ENCODE measurements at places on chromosomes 4 and X.

- no peaks in the 10 kb centered on the region for H3K27me3 ChIP-seq
- no peak for DNase-seq
- H3K36me3 ChIP-seq: no peaks in the 10 kb centered on the region
- H3K27ac ChIP-seq: no peak overlapping the region
- no peak overlapping the region for H3K4me3 ChIP-seq
Measured at GRCh38 chrX:150694738-150695410, 1.7 kb downstream of the MTMR1 start.

DNA sequence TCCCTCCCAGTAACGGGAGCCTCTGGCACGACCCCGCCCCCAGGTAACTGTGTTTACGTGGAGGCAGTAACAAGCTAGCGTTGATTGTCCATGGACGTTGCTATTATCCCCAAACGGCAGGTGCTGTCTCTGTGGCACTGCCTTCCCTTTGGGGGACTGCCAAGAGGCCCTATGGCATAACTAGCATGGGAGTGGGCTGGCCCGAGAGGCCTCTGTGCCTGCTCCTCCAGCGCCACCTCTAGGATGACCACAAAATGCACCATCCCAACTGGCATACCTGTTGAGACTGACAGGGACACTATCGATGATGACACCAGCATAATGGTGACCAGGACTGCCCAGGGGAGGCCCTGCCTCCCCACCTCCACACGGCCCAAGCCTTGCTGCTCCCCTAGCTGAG is 1.5 kb downstream of the SRPK3 start:
- no peak for DNase-seq
- H3K4me1 ChIP-seq: no peaks in the 10 kb centered on the region
- peaks cover 9% of the 10 kb centered on the region for H3K36me3 ChIP-seq
- no peaks in the 10 kb centered on the region for H3K27me3 ChIP-seq
- no peak overlapping the region for H3K4me3 ChIP-seq

- H3K4me3 ChIP-seq: no peak overlapping the region
- H3K27ac ChIP-seq: no peak overlapping the region
- H3K27me3 ChIP-seq: no peaks in the 10 kb centered on the region
- H3K36me3 ChIP-seq: no peaks in the 10 kb centered on the region
Measured at GRCh38 chr4:16259889-16260246, 33.6 kb upstream of the TAPT1 start.

DNA sequence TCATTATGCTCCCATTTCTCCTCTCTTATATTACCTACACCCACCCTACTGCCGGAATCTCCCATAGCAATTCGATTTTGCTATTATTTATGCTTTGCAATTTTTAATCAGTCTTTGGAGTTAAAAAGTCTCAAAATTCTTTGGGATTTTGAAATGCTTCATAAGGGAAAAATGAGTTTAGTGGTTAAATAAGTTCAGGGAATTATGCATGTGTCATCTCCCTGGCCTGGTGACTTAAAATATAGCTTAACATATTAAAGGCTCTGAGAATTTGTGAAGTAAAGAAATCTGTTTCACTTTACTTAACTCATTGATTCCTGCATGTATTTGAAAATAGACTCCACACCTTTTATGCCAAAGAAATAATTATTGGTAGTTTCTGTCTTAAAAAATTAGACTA is 185.1 kb upstream of the DIPK2B start:
- H3K27ac ChIP-seq: no peak overlapping the region
- H3K27me3 ChIP-seq: no peaks in the 10 kb centered on the region
- no peaks in the 10 kb centered on the region for H3K36me3 ChIP-seq
- no peak overlapping the region for H3K4me3 ChIP-seq
- no peaks in the 10 kb centered on the region for H3K4me1 ChIP-seq

- no peak overlapping the region for H3K27ac ChIP-seq
- H3K27me3 ChIP-seq: no peaks in the 10 kb centered on the region
- H3K36me3 ChIP-seq: no peaks in the 10 kb centered on the region
- H3K4me1 ChIP-seq: no peaks in the 10 kb centered on the region
- no peak for DNase-seq
- no peak overlapping the region for H3K4me3 ChIP-seq
Measured at GRCh38 chrX:44785652-44786051, 58.2 kb upstream of the DUSP21 start.

DNA sequence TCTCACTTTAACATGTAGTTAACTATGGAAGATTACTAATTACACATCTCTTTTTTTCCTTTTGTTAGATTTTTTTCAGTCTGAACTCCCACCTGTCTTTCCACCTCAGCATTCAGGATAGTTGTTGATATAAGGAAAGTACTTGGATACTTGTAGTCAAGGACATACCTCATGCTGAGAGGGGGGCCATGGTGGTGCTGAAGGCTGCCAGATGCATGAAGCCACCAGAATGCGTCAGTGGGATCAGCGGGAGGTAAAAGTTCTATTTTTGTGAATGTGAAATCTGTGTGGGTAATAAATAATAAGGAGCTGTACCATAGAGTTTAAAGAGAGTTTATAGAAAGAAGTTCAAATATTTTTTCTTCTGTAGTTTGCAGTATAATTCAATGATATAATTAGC is 13.1 kb upstream of the NDST4 start:
- H3K27me3 ChIP-seq: no peaks in the 10 kb centered on the region
- no peaks in the 10 kb centered on the region for H3K4me1 ChIP-seq
- H3K36me3 ChIP-seq: no peaks in the 10 kb centered on the region
- H3K27ac ChIP-seq: no peak overlapping the region
- DNase-seq: no peak
- H3K4me3 ChIP-seq: no peak overlapping the region

Measured in iPS DF 6.9 (cell line).